ENCODE measurements at places on chromosomes 7 and 10.

- no peak for DNase-seq
Measured at GRCh38 chr10:132167976-132168375, 18.8 kb upstream of the DPYSL4 start.

DNA sequence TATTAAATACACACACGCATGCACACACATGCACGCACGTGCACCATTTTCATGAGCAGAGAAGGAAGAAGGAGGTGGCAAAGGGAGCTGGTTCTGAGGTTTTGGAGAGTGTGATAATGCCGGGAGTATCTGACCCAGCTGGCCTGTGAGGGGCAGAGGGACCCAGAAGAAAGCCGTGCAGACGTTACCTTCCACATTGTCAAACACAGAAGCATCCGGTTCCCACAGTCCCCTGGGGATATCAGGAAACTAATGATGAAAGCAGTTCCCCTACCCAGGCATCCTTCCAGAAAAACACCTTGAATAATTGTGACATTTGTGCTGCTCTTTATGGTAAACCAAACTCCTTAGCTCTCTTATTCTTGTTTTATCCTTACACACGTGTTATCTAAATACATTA, 85.7 kb upstream of the FAM180A start:
- no peak for DNase-seq

- DNase-seq: peak; percentile 11
Measured at GRCh38 chr7:158802535-158803366, 26.6 kb downstream of the ESYT2 start.

DNA sequence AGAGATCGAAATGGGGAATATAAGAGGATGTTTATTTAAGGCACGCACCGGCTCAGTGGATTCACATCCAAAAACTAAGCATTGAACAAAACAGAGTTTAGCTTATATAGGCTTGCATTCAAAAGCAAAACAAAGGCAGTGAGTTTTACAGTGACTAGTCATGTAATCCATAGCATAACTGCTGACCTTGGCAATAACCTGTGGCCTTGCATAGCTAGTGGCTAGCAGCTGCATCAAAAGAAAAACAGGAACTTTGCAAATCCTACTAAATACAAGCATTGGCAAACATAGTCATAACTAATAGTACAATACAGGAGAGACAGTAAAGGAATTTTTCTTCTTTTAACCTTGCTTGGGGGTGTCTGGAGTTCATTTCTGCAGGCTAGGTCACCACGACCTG, 9.7 kb upstream of the ZNF485 start:
- peak; percentile 44 for DNase-seq

- DNase-seq: no peak
Measured at GRCh38 chr10:132803416-132804210, 17.7 kb upstream of the NKX6-2 start.

All from suppressor macrophage (primary cell).